Bronchial epithelial cell (primary cell): ENCODE measurements at places on chromosomes 6 and 20. TPM values are rescaled to one million over a fixed set of nuclear protein-coding genes. Genes with fewer than 3 reads are reported as not detected.

CALHM5 gene
- under 0.01 TPM in 1 of 2 replicates, not detected in the other for total RNA-seq

DNA sequence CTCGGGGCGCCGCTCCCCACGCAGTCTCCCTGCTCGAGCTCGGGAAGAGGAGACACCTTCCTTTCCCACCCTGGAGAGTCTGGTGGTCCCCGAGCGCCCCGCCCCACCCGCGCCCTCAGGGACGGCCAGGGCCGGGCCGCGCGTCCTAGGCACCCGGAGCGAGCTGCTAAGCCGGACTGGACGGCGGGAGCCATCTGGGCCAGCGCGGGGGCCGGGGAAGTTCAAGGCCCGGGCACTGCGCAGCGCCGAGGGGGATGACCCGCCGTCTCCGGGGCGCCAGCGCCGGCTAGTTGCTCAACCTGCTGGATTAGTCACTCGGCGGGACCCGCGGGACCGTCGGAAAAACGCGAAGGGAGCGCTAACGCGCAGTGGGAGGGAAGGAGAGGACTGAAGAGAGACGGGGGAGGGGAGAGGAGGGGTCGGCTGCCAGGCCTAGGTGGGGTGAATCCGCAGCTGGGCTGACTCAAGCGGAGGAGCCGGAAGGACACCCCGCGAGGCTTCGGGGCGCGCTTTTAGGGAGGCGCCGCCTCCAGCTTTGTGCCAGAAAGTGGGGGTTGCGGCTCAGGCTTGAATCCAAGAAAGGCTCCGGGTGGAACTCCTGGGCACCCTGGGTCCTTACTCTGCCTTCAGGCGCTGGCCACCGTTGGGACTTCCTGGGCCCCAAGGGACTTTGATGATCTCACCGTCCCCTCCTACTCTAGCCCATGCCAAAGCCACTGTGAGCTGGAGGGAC, 75.7 kb upstream of the FOXP4 start:
- DNase-seq: peak; percentile 7

GRCh38 chr20:39503902-39504709, 542.0 kb downstream of the DHX35 start:
- no peak for DNase-seq

GRCh38 chr6:104282581-104282980, 577.1 kb downstream of the HACE1 start:
- DNase-seq: no peak

GRCh38 chr6:10082385-10082784, 332.5 kb downstream of the TFAP2A start:
- peak; percentile 86 for DNase-seq

- DNase-seq: no peak
Observed at GRCh38 chr20:32232326-32232886, 24.7 kb downstream of the POFUT1 start.
